A549 treated with Hydrocortisone at 1 μM for 4 hours (cell line): ENCODE measurements at places on chromosomes 16 and 17. TPM values are rescaled to one million over a fixed set of nuclear protein-coding genes. Genes with fewer than 3 reads are reported as not detected.

The CRYM gene
- 1.4 to 2.3 TPM (median 2.0 TPM) in 5 replicates for total RNA-seq

The EVI2A gene
- total RNA-seq, result not detected in 5 replicates

The PYY gene
- total RNA-seq, result not detected in 5 replicates

The NPIPB9 gene
- total RNA-seq, result 1.1 to 2.0 TPM (median 1.7 TPM) in 5 replicates

The NDRG4 gene
- 22.8 to 33.4 TPM (median 26.2 TPM) in 5 replicates for total RNA-seq

The E2F4 gene
- total RNA-seq, result 92.3 to 103 TPM (median 99.1 TPM) in 5 replicates

The TNFRSF13B gene
- total RNA-seq, result not detected in 5 replicates

The LLGL2 gene
- 20.2 to 35.0 TPM (median 30.2 TPM) in 5 replicates for total RNA-seq

The ATP6V0C gene
- 136 to 285 TPM (median 252 TPM) in 5 replicates for total RNA-seq

The ERN2 gene
- total RNA-seq, result not detected in 5 replicates

The NPIPB13 gene
- total RNA-seq, result 1.7 to 3.0 TPM (median 2.7 TPM) in 5 replicates

The CAPN15 gene
- total RNA-seq, result 50.9 to 69.7 TPM (median 68.7 TPM) in 5 replicates

The EME1 gene
- 15.6 to 16.3 TPM (median 16.0 TPM) in 5 replicates for total RNA-seq

The EFNB3 gene
- total RNA-seq, result 1.1 to 1.4 TPM (median 1.3 TPM) in 5 replicates

The CALB2 gene
- 4.0 to 7.1 TPM (median 5.1 TPM) in 5 replicates for total RNA-seq

The KRTAP2-2 gene
- total RNA-seq, result not detected in 5 replicates

The TNFSF12 gene
- 9.9 to 13.2 TPM (median 11.0 TPM) in 5 replicates for total RNA-seq

The OR1A2 gene
- total RNA-seq, result not detected in 5 replicates

The SPECC1 gene
- total RNA-seq, result 43.8 to 60.1 TPM (median 46.2 TPM) in 5 replicates

The SLC12A3 gene
- total RNA-seq, result 0.10 TPM in 1 of 5 replicates, not detected in the others

The VAT1L gene
- 0.03 to 0.07 TPM in 2 of 5 replicates, not detected in the others for total RNA-seq

The PIRT gene
- total RNA-seq, result not detected in 5 replicates

The C17orf50 gene
- total RNA-seq, result 0.23 to 0.44 TPM (median 0.41 TPM) in 4 of 5 replicates, not detected in the other

The CD79B gene
- 0.08 to 0.09 TPM in 2 of 5 replicates, not detected in the others for total RNA-seq

The DHRS7C gene
- total RNA-seq, result not detected in 5 replicates

The RNF227 gene
- total RNA-seq, result 1.00 to 3.4 TPM (median 1.4 TPM) in 5 replicates

The SMIM36 gene
- not detected in 5 replicates for total RNA-seq

The CSF3 gene
- 0.22 to 1.2 TPM (median 0.77 TPM) in 5 replicates for total RNA-seq

The GPRC5B gene
- 35.6 to 43.0 TPM (median 40.4 TPM) in 5 replicates for total RNA-seq

The SLC47A1 gene
- total RNA-seq, result 19.3 to 24.3 TPM (median 20.6 TPM) in 5 replicates

The FOXF1 gene
- total RNA-seq, result 0.03 TPM in 2 of 5 replicates, not detected in the others

The FAM234A gene
- 45.1 to 53.9 TPM (median 47.5 TPM) in 5 replicates for total RNA-seq

The SCO1 gene
- total RNA-seq, result 50.7 to 60.0 TPM (median 58.4 TPM) in 5 replicates

The CSH2 gene
- total RNA-seq, result not detected in 5 replicates

The TBC1D26 gene
- 0.07 TPM in 1 of 5 replicates, not detected in the others for total RNA-seq

The C16orf54 gene
- not detected in 5 replicates for total RNA-seq

The FBXO39 gene
- not detected in 5 replicates for total RNA-seq

The MAP3K14 gene
- 35.0 to 51.9 TPM (median 42.2 TPM) in 5 replicates for total RNA-seq

The ZNF276 gene
- total RNA-seq, result 17.7 to 19.5 TPM (median 19.1 TPM) in 5 replicates

The HASPIN gene
- total RNA-seq, result 12.4 to 16.1 TPM (median 12.6 TPM) in 5 replicates

The BHLHA9 gene
- total RNA-seq, result not detected in 5 replicates

The NUPR1 gene
- 8.6 to 24.3 TPM (median 16.1 TPM) in 5 replicates for total RNA-seq

The USP43 gene
- total RNA-seq, result 3.4 to 4.5 TPM (median 4.0 TPM) in 5 replicates

The NPIPA8 gene
- 0.53 to 1.0 TPM (median 0.84 TPM) in 5 replicates for total RNA-seq

The C1QTNF1 gene
- total RNA-seq, result 45.9 to 57.7 TPM (median 49.2 TPM) in 5 replicates

The CLEC19A gene
- total RNA-seq, result 0.06 to 0.13 TPM (median 0.07 TPM) in 5 replicates

The ZNF771 gene
- 2.9 to 6.5 TPM (median 5.4 TPM) in 5 replicates for total RNA-seq

The C17orf100 gene
- total RNA-seq, result 1.8 to 3.3 TPM (median 2.8 TPM) in 5 replicates
